Muscle of back (tissue), 13 donors: ENCODE measurements at places on chromosomes 11 and 22.
A peak's percentile ranks its signal among the peaks of the same experiment; 100 is the strongest.

- DNase-seq = no peak
Measured at GRCh38 chr22:28064920-28065319, 145.9 kb upstream of the PITPNB start.

GRCh38 chr22:48316257-48317250 lies 1511.1 kb downstream of the BRD1 start:
- no peak for DNase-seq

DNA sequence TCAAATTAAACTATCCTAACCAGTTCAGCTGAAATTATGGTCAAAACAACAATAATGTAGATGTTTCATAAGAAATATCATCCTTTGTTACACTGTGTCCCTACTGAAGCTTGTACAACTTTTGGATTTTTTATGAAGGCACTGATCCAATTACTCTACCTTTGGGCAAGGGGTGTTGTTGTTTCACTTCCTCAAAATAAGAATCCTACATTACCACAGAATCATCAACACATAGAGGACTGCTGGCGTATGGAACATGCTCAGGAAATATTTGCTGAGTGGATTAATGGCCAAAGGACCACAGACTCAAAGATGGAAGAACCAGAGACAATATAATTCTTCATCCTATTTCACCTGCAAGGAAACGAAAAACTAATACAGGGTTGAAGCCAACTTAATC lies 907.5 kb upstream of the CCDC90B start:
- no peak for DNase-seq

GRCh38 chr11:64839335-64839734 lies 5.1 kb downstream of the CDC42BPG start:
- no peak for DNase-seq

DNA sequence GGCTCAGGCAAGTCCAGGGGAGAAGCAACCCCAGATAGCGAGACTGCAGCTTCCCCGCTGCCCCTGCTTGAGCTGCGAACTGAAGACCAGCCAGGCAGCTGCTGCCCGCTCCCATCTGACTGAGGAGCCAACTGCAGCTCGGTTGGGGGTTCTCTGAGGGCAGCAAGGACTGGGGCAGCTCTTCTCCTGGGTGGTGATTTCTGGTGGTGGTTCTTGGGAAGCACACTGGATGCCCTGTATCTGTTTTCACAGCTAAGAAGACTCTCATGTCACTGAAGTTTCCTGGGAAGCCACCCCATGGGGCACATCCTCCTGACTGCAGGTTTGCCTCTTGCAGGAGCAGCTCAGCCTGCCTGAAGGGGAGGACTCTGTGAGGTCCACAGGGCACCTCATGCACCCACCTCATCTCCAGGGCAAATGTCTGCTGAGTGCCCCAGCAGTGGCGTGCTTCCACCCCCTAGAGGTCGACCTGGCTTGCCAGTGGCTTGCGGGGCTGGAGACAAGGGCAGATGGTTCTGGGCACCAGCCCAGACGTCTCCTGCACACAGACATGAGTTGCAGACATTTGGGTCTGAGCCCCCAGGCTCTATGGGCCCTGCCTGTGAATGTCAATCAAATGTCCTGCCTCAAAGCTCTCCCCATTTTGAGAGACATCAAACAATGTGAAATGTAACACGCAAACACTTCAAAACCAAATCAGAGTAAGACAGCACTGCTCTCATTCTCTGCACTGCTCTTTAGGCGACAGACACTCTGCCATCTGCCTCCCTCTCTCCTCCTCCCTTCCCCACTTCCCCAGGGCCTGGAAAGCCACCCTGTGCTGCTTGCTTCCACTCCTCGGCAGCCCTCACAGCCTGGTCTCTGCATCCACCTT lies 800.9 kb downstream of the BRD1 start:
- DNase-seq = no peak

DNA sequence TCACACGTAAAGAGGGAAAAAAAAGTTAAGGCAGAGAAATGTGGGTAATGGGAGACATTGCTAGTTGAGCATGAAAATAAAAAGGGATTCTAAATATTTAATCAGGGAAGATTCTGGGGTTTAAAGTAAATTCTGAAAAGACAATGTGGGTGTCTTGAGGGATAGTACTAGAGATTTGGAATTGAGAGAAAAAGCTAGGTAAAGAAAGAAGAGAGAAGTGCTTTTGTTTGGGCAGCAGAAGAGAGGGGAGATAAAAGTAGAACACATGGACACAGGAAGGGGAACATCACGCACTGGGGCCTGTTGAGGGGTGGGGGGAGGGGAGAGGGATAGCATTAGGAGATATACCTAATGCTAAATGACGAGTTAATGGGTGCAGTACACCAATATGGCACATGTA lies 3.5 kb upstream of the YPEL4 start:
- no peak for DNase-seq

GRCh38 chr22:29691636-29692326 lies 28.0 kb upstream of the CABP7 start:
- no peak for DNase-seq

DNA sequence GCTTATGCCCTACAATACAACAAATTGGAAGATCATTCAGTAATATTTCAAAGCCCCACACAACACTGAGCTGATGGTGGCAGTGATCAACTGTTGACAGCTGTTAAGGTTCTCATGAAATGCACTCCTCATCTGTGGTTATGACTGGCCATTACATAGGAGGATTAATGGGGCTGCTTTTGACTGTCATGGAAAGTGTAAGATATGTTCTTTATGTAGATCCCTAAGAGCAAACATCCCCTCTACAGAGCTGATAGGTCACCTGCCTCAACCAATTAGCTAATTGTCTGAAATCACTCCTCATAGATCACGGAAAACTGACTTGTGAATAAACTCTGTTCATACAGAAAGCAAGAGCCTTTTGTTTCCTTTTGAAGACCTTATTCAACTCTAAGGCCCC lies 78.1 kb downstream of the GAB2 start:
- DNase-seq = no peak

- no peak for DNase-seq
Measured at GRCh38 chr22:36238373-36239149, 766 bp downstream of the APOL2 start.

- DNase-seq = no peak
Measured at GRCh38 chr22:38697425-38698089, 3.2 kb downstream of the JOSD1 start.

DNA sequence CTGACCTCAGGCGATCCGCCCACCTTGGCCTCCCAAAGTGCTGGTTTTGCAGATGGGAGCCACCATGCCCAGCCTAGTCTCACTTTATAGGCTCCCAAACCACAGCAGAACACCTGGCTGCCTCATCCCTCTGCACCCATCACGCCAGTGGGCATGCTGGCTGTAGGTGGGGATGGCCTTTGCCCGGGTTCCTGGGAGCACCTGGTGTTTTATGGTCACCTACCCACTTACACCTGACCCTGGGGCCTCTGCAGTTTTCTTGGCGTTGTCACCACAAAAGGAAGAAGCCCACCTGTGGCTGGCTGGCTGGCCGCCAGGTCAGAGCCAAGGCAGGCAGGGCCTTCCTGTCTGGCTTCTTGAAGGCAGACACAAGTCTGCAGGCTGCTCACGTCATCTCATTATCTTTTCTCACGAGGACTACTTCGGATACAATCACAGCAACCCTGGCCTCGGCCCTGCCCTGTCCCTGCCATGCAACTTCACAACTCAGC lies 8.2 kb downstream of the RRP7A start:
- no peak for DNase-seq

DNA sequence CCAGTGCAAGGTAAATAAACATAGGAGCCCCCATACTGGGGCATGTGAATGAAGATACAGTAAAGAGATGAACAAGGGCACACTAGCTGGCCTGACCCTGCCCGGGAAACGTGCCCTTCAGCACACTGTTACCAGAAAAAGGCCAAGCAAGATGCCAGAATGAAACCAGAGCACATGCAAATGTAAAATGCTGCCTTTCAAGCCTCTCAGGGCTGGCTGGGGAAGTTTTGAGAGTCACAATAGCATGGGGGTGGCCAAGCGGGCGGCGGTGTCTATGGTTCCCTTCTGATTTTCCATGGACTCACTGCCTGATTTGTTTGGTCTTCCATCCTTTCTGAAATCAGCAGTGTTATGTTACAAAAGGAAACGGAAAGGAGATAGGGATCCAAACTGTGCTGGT lies 18.9 kb upstream of the SUSD2 start:
- DNase-seq = no peak

GRCh38 chr11:114876234-114876633 lies 197.9 kb downstream of the NXPE2 start:
- DNase-seq = no peak

GRCh38 chr22:44703255-44703870 lies 1.4 kb downstream of the PRR5 start:
- no peak for DNase-seq

DNA sequence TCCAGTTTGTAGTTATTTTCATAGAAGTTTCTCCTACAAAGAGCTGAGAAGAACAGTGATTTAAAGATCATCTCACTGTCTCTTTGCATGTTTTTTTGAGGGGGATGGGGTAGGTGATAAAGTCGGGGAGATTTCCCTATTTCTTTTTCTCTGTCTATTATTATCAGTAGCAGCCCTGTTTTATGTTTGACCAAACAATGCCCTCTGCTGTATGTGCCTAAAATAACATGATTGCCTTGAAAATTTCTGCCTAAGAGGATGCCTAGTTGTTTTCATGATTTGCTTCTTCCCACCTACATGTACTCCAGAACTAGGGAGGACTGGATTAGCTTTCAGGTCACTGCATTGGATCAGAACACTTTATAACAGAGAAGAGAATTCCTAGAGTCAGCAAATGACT lies 1330.2 kb downstream of the LRRC4C start:
- peak; percentile 12 for DNase-seq

DNA sequence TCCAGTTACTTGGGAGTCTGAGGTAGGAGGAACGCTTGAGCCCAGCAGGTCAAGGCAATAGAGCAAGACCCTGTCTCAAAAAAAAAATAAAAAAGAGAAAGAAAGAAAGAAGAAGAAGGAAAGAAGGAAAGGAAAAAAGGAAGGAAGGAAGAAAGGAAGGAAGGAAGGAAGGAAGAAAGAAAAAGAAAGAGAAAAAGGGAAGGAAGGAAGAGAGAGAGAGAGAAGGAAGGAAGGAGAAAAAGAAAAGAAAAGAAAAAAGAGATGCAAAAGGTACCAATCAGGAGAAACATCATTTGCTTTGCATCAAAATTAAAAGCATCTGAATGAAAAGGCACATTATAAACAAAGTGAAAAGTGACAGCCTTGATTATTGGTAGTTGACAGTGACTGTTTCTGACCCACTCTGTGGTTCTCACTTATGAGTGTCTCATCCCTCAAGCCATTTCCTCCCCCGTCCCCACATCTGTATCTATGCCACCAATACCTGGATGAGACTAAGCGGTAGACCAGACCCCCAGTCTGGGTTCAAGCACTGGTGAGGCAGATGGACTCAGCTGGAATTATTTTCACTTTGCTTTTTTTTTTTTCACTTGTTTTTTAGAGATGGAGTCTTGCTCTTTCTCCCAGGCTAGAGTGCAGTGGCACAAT lies 33.0 kb upstream of the XBP1 start:
- DNase-seq = no peak

DNA sequence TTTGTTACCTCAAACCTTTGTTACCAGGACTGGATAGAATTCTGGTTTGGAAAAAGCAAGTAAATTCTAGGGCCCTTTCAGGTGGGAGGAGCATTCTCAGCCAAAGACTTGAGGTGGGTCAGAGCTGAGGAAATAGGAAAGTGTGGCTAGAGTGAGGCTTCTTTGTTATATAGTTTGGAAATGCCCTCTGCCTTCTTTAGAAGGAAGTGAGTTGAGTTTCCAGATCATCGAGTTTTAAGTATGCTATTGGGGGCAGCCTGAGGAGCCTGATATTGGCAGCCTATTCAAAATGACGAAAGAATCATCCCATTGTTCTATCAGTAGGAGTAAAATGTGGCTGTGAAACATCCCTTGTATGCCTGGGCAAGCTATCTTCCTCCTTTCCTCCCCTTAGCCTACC lies 134.1 kb downstream of the ARHGAP42 start:
- no peak for DNase-seq

- no peak for DNase-seq
Measured at GRCh38 chr11:48096588-48097525, 116.5 kb downstream of the PTPRJ start.

- no peak for DNase-seq
Measured at GRCh38 chr11:33733980-33734379, 2.2 kb downstream of the CD59 start.

GRCh38 chr22:28154861-28155260 lies 235.8 kb upstream of the PITPNB start:
- DNase-seq = no peak

DNA sequence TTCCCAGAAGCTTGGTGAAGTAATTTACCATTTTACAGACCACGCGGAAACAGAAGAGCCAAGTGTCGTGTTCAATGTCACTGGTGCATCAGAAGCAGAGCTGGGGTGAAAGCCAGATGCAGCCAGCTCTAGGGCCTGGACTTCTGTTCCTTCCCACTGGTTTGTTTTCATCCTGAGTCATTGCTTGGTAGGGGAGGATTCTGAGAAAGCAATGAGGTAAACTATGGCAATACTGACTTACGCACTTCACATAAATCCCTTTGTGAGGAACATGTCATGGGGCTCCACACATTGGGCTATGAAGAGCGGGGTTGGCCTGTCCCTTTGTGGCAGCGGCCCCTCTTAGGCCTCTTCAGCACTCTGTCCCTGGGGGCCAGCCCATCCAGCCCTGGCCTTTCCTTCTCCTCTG lies 52.4 kb upstream of the RBFOX2 start:
- DNase-seq = no peak

DNA sequence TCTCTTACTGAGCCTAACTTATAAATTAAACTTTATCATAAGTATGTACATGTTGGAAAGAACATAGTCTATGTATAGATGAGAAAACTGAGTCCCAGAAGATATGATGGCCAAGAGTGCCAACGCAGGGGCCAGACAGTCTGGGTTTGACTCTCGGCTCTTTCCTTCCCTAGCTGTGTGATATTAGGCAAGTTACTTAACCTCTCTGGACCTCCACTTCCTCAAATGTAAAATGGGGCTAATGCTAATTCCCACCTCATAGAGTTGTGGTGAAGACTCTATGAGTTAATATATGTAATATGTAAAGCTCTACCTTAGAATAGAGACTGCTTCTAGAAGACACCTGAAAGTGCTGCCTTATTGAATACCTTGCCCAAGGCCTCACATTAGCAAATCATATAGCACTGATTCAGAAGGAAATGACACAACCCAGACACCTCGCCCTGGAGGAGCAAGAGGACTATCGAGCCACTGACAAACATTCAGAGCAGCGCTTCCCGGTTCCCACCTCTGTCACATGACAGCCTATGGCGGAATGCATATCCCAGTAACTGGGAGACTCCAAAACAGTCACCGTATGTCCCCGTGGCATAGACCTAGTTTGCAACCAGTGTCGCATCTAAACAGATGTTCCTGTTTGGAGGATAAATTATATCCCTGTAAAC lies 11.3 kb upstream of the CCDC86 start:
- DNase-seq = no peak
